ENCODE measurements at places on chromosomes 7 and 10. TPM values are rescaled to one million over a fixed set of nuclear protein-coding genes. Genes with fewer than 3 reads are reported as not detected.
A peak's percentile ranks its signal among the peaks of the same experiment; 100 is the strongest.

DNA sequence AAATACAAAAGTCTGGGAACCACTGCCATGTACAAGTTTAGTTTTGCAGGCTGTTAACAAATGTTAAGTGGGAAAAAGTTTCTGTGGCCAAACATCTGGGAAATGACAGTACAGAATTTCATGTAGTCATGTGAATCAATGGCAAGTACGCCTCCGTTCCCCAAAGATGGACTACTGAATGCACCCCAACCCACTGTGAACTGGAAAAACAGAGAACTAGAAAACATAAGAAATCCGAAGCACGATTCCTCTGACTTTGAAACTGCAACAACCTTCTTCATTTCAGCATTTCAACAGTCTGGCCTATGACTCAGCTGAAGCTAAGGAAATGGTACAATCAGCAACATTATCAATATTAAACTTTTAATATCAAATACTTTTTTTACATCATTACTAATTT is 41.8 kb downstream of the MCMBP start:
- DNase-seq = no peak

GRCh38 chr7:26480156-26480555 is 188.5 kb downstream of the SNX10 start:
- DNase-seq = no peak

- DNase-seq = peak; percentile 43
These were observed 36.3 kb downstream of the RBM20 start for GRCh38 chr10:110680273-110681020.

GRCh38 chr7:42714356-42714755 is 197.5 kb downstream of the C7orf25 start:
- no peak for DNase-seq

DNA sequence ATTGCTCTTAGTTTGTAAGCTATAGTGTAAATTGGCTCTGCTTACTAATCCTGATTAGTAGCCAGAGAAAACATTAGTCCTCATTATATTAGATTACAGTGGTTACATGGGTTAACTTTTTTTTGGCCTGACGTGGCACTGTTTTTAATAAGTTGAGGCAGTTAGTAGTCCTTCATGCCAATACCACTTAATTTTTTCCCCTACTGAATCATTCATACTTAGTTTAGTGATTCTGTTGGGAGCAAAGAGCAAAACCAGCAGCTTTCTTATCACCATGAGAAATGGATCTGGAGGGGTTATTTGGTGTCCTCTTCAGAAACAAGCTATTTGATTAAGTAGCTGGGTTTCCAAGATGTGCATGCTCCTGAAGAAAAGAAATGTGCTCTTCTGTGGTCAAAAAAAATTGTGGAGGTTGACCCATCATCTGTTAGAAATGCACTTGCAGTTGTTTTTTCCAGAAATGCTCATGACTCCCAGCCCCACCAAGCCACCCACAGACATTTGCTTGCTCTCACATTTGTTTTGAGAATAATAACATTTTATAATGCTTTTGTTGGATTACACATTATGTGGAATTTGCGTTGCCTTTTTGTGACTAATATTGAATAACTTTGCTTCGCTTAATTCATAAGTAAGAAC is 258.5 kb downstream of the HDAC9 start:
- no peak for DNase-seq

DENND2A gene
- total RNA-seq = 11.6 TPM

LRRC27 gene
- total RNA-seq = 3.9 TPM

VOPP1 gene
- total RNA-seq = 21.8 TPM

SFTPA1 gene
- 0.22 TPM for total RNA-seq
